NCI-H1092 treated with DMSO at 0.1 percent for 48 hours (cell line): ENCODE measurements at places on chromosomes 2 and 18.
A peak's percentile ranks its signal among the peaks of the same experiment; 100 is the strongest.

- no peak for DNase-seq
Observed at GRCh38 chr2:215888680-215889079, 124.7 kb downstream of the MREG start.

DNA sequence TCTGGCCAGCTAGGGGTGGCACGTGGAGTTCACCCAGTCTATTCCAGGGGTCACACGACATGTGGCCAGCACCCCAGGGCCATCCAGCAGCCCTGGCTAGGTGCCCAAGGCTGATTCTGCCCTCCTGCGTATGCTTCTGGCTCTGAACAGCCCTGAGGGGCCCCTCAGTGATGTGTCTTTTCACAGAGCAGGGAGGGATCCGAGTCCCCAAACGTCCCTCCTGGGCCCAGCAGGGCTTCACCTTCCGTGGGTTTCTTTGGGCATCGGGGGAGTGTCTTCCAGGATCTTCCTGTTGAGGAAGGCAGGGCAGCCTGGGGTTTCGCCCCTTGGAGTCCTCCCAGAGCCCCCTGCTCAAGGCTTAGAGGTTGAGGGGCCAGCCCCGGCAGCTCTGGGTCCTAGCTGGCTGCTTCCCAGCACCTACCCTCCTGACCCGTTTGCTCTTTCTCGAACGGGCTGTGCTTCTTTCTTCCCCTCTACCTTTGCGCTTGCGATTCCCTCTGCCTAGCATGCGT is 165.9 kb downstream of the DYSF start:
- DNase-seq, result no peak

DNA sequence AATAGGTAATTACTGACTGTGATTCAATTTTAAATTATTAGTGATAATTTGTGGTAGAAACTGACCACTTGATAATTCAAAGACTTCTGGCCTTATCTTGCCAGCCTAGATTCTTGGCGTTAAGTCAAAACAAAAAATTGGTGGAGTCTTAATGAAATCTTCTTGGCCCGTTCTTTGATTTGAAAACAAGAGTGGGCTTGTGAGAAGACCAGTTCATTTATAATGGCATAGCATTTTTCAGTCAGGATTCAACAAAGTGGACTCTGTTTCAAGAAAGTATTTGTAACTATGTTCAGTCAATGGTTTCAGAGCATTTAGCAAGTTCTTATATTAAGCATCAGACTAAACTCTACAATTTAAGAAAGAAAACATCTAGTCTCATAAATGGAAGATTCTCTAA is 26.0 kb downstream of the ITGA4 start:
- DNase-seq, result no peak

DNA sequence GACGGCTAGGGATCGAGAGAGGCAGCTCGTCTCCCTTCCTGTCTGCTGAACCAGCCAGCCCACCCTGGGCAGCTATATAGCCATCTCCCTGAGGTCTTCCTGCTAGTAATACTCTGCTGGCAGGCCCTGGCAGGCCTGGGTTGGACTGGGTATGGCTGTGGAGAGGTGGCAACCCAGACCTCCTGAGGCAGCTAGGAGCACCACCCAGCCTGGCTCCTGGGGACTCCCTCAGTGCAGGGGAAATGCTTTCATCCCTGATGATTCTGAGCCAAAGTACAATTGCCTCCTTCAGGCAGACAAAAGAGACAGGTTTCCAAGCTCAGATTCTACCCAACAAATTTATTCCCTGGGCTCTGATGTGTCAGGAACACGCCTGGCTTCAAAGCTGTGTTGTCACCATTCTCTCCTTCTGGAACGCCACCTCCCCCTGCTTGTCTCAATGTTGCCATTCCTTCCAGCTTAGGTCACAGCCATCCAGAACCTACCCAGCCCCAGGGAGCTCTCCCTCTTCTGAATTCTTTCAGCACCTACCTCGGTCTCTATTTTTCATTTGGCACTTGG is 4.7 kb upstream of the DNAJB2 start:
- DNase-seq, result no peak

DNA sequence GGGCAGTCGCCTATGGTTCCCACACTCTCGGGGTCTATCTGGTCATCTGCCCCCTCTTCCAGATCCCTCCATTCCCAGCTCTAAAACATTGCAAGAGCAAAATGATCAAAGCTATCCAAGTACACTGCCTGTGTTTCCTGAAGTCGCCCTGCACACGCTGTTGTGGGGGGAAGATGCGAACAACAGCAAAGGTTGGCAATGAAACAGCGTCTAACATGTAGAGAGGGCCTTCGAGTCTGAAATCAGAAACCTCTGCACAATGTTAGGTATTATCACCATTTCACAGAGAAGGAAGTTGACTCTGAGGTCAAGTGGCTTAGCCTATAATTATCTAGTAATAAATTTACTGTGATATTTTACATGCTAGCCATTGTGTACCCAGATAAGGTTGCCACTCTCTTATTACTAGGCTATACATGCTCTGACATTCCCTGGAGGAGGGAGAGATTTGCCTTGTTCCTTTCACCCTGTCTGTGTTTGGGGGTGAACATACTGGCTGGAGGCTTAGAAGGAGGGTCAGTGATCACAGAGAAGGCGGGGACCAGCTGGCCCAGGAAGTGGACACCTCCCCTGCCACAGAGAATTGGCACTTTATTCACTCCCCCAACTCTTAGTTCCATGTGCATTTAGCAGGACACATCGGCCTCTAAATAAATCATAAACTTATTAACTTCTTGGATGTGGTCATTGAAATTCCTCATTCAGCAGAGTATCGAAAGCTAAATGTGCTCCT is 36.8 kb downstream of the KCTD1 start:
- DNase-seq, result peak; percentile 92

GRCh38 chr2:13040043-13040442 is 323.3 kb downstream of the TRIB2 start:
- no peak for DNase-seq

- no peak for DNase-seq
Observed at GRCh38 chr2:197238043-197238365, 72.6 kb downstream of the ANKRD44 start.

DNA sequence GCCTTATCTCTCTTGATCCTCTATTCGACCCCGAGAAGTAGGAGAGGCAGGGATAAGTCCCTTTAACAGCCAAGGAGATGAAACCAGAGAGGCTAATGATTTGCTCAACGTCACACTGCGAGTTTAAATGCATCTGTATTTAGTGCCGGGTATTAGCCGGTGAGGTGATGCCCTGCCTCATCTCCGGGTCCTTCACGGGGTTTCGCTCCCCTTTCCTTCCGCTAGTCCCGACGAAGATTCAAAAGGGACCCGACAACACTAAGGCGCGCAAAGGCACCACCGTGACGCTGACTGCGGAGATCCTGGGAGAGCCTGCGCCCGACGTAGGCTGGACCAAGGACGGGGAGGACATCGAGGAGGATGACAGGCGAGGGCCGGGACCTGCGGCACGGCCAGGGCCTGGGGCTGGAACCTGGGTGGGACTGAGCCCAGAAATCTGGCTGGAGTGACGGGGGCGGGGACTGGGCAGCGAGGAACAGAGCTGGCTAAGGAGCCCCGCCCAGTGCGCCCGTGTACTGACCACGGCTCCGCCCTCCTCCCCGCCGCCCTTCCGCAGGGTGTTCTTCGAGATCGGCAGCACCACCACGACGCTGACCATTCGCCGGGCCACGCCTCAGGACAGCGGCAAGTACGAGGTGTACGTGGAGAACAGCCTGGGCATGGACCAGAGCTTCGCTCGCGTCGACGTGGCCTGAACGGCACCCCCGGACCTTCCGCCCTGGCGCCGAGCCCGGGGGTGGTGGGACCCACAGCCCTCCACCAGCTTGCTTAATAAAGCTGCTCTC is 1.0 kb upstream of the GMPPA start:
- no peak for DNase-seq

- DNase-seq, result no peak
Observed at GRCh38 chr2:187500585-187501359, 52.7 kb upstream of the CALCRL start.

- no peak for DNase-seq
Observed at GRCh38 chr2:54212456-54212855, 43.6 kb downstream of the TSPYL6 start.

- no peak for DNase-seq
Observed at GRCh38 chr18:45403341-45404049, 211.8 kb upstream of the SLC14A2 start.

GRCh38 chr2:96145036-96145847 is at the start of gene DUSP2:
DUSP2 (minus strand) TSS chr2:96145440; CDS start chr2:96145354, 86 bp downstream.
- peak; percentile 31 for DNase-seq

DNA sequence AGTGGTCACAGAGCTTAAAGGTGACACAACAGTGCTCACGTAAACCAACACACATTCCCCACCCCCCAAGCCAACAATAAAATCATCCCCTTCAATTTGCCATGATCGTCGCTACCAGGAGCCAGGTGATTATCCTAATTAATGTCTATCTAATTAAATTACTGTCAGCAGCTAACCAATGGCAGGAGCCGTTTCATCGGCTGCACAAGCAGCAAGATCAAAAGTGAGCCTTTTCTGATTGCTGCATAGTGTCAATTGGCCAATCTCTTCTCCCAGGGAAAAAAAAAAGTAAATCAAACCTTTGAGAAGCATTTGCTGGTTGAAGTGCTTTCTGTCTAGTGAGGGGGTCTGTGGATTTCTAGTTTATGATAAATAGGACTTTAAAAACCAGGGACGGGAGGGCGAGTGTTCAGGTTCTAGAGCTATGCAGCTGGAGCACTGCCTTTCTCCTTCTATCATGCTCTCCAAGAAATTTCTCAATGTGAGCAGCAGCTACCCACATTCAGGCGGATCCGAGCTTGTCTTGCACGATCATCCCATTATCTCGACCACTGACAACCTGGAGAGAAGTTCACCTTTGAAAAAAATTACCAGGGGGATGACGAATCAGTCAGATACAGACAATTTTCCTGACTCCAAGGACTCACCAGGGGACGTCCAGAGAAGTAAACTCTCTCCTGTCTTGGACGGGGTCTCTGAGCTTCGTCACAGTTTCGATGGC is at the start of gene TBR1:
Gene TBR1, plus strand, starts transcription at position 311 of the 721 bp plus-strand sequence. Its CDS starts 114 bp downstream, at position 425.
- peak; percentile 31 for DNase-seq

- no peak for DNase-seq
Observed at GRCh38 chr18:275486-275885, 7.6 kb upstream of the THOC1 start.

- no peak for DNase-seq
Observed at GRCh38 chr2:101958061-101958460, 33.7 kb upstream of the IL1R2 start.

GRCh38 chr2:173892341-173892740 is 72.8 kb downstream of the SP3 start:
- no peak for DNase-seq

DNA sequence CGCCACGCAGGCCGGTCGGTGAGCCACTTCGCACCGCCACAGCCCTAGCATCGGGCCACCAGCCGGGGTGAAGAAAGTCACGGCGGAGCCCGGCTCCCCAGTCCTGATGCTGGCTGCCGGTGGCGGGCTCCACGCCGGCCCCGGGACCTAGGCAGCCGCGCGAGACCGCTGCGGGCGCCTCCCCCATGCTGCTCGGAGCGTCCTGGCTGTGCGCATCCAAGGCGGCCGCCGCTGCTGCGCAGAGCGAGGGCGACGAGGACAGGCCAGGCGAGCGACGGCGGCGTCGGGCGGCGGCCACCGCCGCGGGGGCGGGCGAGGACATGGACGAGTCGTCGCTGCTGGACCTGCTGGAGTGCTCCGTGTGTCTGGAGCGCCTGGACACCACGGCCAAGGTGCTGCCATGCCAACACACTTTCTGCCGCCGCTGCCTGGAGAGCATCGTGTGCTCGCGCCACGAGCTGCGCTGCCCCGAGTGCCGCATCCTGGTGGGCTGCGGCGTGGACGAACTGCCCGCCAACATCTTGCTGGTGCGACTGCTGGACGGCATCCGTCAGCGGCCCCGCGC is 433 bp downstream of the SH3RF3 start:
- peak; percentile 20 for DNase-seq

DNA sequence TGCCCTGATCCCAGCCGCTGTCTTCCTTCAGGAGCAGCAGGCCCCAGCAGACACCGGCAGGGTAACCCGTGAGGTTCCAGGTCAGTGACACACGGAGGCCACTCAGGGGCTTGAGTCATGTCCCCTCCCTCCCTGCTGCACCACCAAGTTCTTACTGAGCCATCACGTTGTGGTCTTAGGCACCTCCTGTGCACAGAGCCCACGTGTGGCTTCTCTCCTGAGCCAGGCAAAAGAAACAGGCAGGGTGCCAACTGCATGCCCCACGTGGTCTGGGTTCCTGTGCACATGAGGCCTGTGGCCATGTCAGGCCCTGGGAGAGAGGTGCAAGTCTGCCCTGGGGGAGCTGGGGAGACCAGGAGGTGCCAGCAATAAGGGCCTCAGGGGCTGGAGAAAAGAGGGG is 264.8 kb downstream of the KLHL29 start:
- DNase-seq, result no peak

GRCh38 chr18:7750095-7750663 is 183.1 kb downstream of the PTPRM start:
- no peak for DNase-seq
